ENCODE measurements at places on chromosomes 5 and 9. TPM values are rescaled to one million over a fixed set of nuclear protein-coding genes. Genes with fewer than 3 reads are reported as not detected.

The MELK gene
- 19.2 TPM for total RNA-seq

The CER1 gene
- total RNA-seq, result 0.25 TPM

The KCNV2 gene
- total RNA-seq, result 4.3 TPM

The PRLR gene
- 2.2 TPM for total RNA-seq

The EQTN gene
- 33.0 TPM for total RNA-seq

The ORM2 gene
- not detected for total RNA-seq

The OCLN gene
- total RNA-seq, result 14.9 TPM

The GDF9 gene
- 13.5 TPM for total RNA-seq

The PLPP6 gene
- 10.4 TPM for total RNA-seq

The GABBR2 gene
- 8.1 TPM for total RNA-seq

The FNIP1 gene
- 61.3 TPM for total RNA-seq

The PCDHB10 gene
- 4.0 TPM for total RNA-seq

The FOXD4L6 gene
- not detected for total RNA-seq

The MVB12B gene
- total RNA-seq, result 26.2 TPM

The MARCHF6 gene
- 136 TPM for total RNA-seq

The TMC1 gene
- total RNA-seq, result 5.4 TPM

The CLK4 gene
- total RNA-seq, result 55.1 TPM

The DCTN4 gene
- 91.5 TPM for total RNA-seq

All from testis (tissue), 5 donors.